SK-MEL-5 (cell line): ENCODE measurements at places on chromosomes 12 and 14.

- no peak for DNase-seq
Measured at GRCh38 chr14:103115845-103116572, 7.3 kb upstream of the TNFAIP2 start.

GRCh38 chr14:89516173-89516572, 99.1 kb upstream of the FOXN3 start:
- no peak for DNase-seq

DNA sequence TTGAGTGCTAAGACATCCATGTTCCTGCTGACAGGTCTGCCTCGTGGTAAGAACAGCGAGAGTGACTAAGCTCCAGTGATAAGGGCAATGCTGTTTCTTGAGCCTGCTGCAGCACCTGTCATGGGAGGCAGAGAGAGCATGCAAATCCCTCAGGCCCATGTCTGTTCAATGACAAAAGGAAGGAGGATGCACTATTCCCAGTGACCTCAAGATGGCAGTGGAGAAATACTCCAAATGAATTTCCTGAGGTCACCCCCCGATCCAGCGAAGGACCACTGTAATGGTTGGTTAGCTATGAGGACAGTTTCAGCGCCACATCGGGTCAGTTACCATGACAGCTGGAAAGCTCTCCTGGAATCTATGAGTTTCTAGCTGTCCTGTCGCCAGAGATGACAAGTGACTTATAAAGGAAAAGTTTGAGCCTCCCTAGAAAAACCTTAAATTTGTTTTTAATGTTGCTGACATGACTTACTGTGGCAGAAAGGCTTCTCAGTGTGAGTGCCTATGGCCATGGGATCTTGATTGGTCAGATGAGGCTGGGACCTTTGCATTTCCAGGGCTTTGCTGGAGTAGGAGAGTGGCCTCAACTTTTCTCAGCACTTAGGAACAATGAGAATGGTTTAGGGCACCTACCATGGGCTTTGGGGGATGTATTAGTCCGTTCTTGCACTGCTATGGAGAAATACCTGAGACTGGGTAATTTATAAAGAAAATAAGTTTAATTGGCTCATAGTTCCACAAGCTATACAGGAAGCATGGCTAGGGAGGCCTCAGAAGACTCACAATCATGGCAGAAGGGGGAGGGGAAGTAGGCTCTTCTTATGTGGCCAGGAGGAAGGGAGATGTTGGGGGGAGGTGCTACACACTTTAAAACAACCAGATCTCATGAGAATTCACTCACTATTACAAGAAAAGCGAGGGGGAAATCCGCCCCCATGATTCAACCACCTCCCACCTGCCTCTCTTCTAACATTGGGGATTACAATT, 88.0 kb upstream of the TMEM260 start:
- DNase-seq = peak; percentile 78

DNA sequence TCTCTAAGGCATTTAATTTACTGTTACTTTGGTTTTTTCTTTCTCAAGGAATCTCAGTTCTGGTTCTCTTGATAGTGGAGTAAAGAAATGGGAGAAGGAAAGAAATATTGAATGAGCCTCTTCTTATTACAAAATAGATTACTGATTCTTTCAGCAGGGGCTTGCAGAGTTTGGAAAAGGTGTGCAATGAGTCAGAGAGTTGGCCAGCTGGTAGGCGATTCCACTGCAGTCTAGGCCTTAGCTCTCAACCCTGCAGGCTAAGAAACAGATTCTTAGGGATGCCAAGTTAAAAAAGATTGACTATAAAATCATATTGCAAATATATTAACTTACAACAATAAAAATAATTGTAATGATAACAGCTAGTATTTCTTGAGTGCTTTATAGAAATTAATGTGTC, 25.8 kb downstream of the NR1H4 start:
- DNase-seq = no peak

- no peak for DNase-seq
Measured at GRCh38 chr12:50271724-50272247, 11.5 kb downstream of the LIMA1 start.

GRCh38 chr14:36204461-36205073, 28.0 kb upstream of the PTCSC3 start:
- DNase-seq = no peak

- DNase-seq = no peak
Measured at GRCh38 chr12:28578833-28579252, 388.6 kb downstream of the CCDC91 start.

DNA sequence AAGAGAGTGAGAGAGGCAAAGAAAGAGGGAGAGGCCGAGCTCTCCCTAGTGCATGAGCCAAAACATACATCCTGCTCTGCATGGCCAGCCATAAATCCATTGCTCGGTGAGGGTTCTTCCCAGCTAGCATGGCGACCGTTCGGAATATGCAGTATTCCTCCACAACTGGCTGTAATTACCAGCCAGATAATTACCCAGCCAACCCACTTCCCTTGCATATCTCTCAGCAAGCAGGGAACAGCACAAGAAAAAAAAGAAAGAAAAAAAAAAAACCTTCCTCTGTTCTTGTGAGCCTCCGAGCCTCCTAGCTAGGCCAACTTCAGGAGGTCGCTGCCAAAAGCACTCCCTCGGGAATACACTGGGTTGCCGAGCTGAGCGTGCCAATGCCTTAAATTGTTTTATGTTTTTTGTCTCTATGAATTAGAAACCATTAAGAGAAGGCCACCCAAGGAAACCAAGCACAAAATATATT, 567.9 kb downstream of the MED13L start:
- DNase-seq = no peak

- DNase-seq = no peak
Measured at GRCh38 chr12:109082751-109083150, 10.5 kb downstream of the ALKBH2 start.

DNA sequence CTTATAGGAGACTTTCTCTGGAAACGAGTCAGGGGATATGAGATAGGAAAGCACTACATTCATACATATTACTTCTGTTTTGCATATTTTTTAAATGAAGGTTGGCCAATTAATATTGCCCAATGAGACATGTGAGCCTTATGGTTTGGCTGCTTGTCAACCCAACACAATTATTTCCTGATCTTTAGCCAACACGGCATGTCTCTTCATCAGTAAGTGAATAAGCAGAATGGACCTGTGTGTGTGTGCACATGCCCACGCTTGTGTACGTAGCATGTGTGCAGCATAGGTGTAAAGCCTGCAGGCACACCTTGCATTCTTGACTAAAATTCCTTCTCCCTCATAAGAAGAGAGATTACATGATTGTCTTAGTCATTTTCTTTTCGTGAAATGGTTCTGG, 88.3 kb downstream of the STON2 start:
- DNase-seq = no peak

- DNase-seq = no peak
Measured at GRCh38 chr12:92010853-92011701, 134.6 kb downstream of the BTG1 start.

DNA sequence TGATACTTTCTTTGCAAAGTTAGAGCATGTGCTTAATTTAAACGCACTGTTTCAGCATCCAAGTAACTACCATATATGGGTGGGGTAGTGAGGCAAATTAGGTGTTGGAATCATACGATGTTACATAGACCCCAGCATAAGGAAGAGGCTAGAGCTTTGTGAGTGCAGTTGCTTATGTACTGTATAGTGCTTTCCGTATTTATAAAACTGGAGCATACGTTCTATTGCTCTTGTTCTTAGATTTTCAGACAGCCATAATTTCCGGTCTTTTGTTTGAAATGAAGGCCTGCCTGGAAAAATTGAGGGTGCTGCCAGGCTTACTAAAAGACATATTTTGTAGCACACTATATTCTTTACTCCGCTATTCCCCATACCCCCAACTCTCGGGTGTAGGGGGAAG, 335.7 kb downstream of the FOXG1 start:
- no peak for DNase-seq

GRCh38 chr14:64700894-64701293, 3.3 kb upstream of the PLEKHG3 start:
- no peak for DNase-seq

DNA sequence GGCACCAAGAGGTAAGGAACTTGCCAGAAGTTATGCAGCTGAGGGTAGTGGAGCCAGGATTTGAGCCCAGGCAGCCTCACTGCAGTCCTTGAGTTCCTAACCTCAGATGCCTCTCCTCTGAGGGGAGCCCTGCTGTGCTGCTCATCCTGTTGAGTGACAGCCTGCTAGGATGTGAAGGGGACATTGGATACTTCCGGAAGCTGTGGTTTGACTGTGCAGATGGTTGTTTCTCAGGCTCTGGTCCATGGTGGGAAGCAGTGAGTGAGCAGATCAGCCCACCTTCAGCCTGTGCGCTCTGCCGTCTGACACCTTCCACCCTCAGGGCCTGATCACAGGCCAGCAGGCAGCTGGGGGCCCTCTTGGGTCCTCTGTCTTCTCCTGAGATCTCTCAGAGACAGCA, 253.2 kb downstream of the CACNA1C start:
- no peak for DNase-seq

- DNase-seq = peak; percentile 40
Measured at GRCh38 chr14:104724981-104725771, 1.1 kb downstream of the ADSS1 start.

- DNase-seq = no peak
Measured at GRCh38 chr12:79275631-79276030, 411.1 kb downstream of the SYT1 start.

GRCh38 chr14:63862163-63862562, 9.4 kb downstream of the SYNE2 start:
- DNase-seq = no peak
